ENCODE measurements at places on chromosomes 3 and 15.

- no peak for DNase-seq
Observed at GRCh38 chr3:162168715-162169114, 672.1 kb downstream of the OTOL1 start.

DNA sequence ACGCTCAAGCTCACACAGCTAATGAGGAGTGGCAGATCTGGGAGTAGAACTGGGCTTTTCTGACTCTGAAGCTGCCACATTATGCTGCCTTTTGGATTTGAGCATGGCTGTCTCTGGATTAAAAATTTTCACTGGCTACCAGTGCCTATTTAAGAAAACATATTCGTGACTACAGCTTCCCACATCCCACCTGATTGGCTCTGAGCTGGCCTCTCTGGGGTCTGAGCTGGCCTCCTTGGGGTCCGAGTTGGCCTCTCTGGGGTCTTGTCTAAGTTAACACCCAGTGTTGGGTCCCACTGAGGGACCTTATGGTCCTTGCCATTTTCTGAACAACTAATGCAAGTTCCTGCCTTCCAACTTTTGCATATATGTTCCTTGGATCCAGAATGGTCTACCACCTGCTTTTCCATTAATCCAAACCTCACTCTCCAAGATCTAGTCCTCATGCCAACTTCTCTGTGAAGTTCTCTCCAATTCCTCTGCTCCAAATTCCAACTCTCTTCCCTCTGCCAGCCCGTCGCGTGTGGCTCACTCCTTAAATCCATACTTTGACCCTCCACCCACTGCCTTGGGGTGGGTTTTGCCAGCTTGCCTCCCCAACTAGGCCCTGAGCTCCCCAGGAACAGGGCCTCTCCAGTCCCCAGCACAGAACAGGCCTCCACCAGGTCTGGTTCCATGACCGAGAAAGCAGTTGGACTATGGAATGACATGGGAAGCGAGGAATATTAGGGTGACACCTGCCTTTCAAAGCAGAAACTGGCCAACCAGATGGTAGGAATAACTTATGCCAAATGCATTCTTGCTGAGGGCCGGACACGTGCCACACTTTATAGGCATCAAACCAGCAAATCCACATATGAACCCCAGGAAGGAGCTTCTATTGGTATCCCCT is 42.5 kb downstream of the ATP2B2 start:
- no peak for DNase-seq

DNA sequence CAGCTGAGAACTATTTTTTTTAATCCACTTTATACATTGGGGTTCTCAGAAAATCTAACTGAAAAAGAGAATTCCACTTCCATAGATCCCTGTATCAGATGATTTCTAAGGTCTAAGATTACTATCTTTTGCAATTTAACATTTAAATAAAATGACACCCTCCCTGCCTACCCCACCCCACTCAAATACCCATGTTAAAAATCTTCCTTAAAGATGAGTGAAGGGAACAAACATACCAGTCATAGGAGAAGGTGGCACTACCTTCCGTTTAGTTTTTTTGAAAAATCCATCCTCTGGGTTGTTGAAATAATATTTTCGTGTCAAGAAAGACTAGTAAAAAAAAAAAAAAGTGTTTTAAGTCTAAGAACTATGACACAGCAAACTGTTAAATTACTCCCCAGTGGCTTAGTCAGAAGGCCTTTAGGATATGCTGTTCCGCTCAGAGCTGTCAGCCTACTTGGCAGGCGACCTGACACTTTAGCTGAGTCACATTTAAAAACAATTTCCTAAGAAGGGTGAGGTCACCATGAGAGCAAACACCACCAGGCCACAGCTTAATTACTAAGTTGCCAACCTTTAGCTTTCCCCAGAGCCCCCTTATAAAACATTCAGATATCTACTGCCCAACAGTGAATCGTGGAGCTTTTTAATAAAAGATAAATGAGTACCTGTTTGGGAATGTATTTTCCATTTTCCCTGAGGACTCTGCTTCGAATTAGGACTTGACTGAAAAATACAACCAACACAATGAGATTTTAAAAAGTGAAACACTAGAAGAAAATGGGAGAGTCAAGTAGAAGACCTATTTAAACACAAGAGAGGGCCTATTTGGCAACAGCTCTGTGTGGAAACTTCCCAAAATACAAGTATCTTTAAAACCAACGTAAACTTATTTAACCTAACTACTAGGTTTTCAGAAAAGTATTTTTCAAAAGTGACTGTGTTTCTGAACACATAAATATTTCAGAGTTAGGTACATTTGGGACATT is 9.6 kb downstream of the EMC3 start:
- peak; percentile 97 for DNase-seq

- no peak for DNase-seq
Observed at GRCh38 chr15:66019368-66019767, 150.1 kb downstream of the RAB11A start.

- DNase-seq, result peak; percentile 67
Observed at GRCh38 chr15:75109736-75110130, 86.3 kb downstream of the PPCDC start.
